ENCODE measurements at places on chromosomes 4 and X. TPM values are rescaled to one million over a fixed set of nuclear protein-coding genes. Genes with fewer than 3 reads are reported as not detected.
A peak's percentile ranks its signal among the peaks of the same experiment; 100 is the strongest.

GPC3 gene
- 4.5 TPM for total RNA-seq

DNA sequence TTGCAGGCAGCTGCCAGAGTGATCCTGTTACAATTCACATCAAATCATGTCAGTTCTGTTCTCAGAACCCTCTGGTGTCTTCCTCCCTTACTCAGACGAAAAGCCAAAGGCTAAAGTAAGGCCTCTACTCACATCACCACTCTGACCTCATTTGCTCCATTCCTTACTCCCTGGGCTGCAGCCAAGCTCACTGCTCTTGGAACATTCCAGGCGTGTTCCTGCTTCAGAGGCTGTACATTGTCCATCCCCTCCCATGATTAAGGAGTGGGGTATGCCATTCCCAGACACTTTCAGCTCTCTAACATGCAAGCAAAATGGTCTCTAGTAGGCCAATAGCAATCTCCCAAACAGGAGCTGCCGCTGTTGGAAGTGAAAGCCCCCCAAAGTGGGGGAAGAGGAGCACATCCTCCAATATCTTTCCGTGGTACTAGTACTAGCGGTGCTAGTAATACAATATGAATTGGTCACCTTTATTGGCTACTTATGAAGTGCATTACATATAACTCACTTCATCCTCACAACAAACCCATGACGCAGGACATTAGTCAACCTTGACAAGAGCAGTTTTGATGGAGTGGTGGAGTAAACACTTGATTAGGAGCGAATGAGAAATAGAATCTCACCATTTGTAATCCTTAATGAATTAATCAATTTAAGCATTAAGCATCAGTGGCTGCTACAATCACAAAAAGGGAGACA, 15.0 kb downstream of the GAB3 start:
- no peaks in the 10 kb centered on the region for H3K36me3 ChIP-seq
- H3K4me1 ChIP-seq = peaks cover 86% of the 10 kb centered on the region
- peak; percentile 57 for DNase-seq
- no peak overlapping the region for H3K4me3 ChIP-seq

DNA sequence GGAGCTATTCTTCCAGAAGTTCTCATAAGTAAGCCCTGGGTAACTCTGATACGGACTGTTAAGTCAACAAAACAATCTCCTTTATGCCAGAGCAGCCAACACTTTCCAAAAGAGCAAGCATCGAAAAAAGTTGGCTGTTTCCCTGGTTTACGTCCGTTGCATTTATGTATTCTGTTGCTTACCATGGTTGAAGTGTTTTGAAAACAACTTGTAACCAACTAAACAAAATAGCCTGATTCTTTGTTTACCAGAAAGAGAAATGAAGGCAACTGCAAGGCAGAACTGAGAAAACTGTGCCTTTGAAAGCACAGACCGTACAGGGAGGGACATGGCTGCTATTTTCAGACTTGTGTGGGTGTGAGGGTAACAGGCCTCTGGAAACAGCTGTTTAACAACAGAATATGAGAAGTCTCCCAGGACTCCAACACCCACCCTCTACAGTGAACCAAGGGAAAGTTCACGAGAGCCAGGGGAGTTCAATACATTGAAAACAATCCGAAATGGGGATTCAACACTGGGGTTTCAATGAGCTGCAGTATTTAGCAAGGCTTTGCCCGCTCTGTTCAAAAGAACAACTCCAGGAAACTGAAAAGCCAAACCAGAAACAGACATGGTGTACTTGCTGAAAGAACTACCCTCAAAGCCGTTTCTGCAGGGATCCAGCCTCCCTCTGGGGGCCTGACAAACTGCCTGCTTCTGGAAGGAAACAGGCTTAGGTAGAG, 95.8 kb upstream of the EGFL6 start:
- no peaks in the 10 kb centered on the region for H3K36me3 ChIP-seq
- H3K4me3 ChIP-seq = no peak overlapping the region
- peaks cover 3% of the 10 kb centered on the region for H3K4me1 ChIP-seq
- DNase-seq = no peak
- H3K27me3 ChIP-seq = no peaks in the 10 kb centered on the region
- H3K27ac ChIP-seq = peak overlapping the region; percentile 80

DNA sequence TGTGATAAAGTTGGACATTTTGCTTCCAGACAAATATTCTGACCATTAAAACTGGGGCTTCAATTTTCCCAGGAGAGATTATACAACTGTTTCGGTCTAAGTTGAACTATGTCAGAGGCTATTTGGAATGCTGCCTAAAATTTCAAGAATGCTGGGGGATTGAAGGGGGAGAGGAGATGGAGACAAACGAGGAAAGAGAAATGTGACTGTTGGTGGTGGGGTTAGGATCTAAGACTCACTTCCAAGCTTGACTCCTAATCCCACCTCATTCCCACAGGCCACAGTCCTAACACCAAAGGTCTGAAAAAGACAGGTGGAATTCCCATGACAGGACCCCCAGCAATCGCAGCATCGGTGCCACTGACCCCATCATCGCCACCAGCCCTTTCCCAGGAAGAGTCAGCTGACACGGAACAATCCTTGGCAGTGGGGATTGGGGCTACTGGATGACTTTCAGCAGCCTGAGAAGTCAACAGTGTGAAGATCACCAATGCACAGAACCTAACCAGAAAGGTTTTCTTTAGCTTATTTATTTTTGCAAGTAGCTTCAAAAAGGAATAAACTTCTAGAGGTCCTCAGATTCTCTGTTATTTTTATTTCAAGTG, 74.0 kb upstream of the PRSS48 start:
- H3K4me1 ChIP-seq = peaks cover 65% of the 10 kb centered on the region
- no peak overlapping the region for H3K4me3 ChIP-seq
- H3K27me3 ChIP-seq = no peaks in the 10 kb centered on the region
- DNase-seq = peak; percentile 22
- peak overlapping the region; percentile 68 for H3K27ac ChIP-seq

BST1 gene
- 5.7 TPM for total RNA-seq

- H3K4me3 ChIP-seq = peak overlapping the region; percentile 62
- H3K27ac ChIP-seq = no peak overlapping the region
- H3K4me1 ChIP-seq = peaks cover 34% of the 10 kb centered on the region
- no peaks in the 10 kb centered on the region for H3K36me3 ChIP-seq
Observed at GRCh38 chr4:55397520-55398321, 2.0 kb downstream of the TMEM165 start.

KLHL2 gene
- total RNA-seq = 10.9 TPM

CT45A1 gene
- total RNA-seq = not detected

- DNase-seq = no peak
- H3K27me3 ChIP-seq = no peaks in the 10 kb centered on the region
- no peaks in the 10 kb centered on the region for H3K36me3 ChIP-seq
- H3K4me3 ChIP-seq = no peak within 1 kb of the TSS
- no peaks in the 10 kb centered on the region for H3K4me1 ChIP-seq
Observed at GRCh38 chrX:88746925-88747324, at the start of gene CPXCR1. CPXCR1 (plus strand) TSS chrX:88747225; CDS start chrX:88753415, 6,190 bp downstream.

- no peak overlapping the region for H3K27ac ChIP-seq
- H3K4me1 ChIP-seq = peaks cover 5% of the 10 kb centered on the region
- H3K36me3 ChIP-seq = no peaks in the 10 kb centered on the region
- no peak overlapping the region for H3K4me3 ChIP-seq
- H3K27me3 ChIP-seq = no peaks in the 10 kb centered on the region
- no peak for DNase-seq
Observed at GRCh38 chr4:100979736-100980135, 367.6 kb downstream of the PPP3CA start.

DNA sequence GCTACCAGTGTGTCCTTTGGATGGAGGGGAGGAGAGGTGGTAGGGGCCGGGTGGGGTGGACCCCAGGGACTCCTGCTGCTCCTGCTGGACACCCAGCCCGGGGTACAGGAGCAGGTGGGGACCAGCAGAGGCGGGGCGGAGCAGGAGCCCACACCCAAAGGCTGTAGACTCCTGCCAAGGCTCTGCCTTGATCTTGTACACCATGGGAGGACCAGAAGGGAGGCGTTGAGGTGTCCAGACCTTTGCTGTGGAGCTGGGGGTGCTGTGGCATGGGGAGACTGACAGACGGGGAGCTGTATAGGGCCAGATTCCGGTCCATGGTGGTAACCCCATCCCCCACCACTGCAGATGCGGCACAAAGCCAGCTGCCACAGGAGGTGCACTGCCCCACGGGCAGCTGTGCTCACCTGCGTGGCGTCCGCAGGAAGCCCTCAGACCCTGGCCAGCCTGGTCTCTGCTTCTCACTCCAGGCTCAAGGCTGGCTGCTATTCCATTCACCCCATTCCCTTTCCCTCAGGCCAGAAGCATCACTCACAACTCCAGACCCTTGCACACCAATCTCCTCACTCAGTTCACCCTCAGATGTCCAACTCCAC, 5.0 kb upstream of the SLC26A1 start:
- H3K27me3 ChIP-seq = peaks cover 73% of the 10 kb centered on the region
- DNase-seq = no peak
- H3K36me3 ChIP-seq = no peaks in the 10 kb centered on the region

SHOX gene
- total RNA-seq = not detected

DNA sequence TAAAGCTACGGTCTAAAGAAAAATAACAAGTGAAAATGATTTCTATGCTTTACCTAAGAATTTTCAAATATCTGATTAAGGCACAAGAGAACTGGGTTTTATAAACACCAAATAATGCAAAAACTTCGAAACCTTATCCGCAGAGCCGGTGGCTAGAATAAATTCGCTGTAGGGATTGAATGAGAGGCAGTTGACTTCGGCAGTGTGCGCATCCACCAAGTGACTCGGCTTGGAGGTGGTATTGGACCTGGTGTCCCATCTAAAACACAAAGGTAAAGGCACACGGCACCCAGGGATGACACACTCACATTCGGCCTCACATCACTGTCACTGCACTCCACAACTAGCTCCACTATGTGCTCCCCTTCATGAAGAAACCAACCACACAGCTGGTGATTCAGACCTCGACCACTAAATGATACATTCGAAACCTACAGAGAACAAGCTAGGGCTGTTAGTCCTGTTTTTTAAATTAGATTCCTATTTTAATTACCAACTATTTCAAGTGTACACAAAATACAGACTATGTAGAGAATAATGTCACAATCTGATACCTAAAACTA, 17.5 kb downstream of the RBBP7 start:
- H3K27ac ChIP-seq = no peak overlapping the region
- no peak for DNase-seq
- H3K36me3 ChIP-seq = no peaks in the 10 kb centered on the region
- no peaks in the 10 kb centered on the region for H3K27me3 ChIP-seq

DNA sequence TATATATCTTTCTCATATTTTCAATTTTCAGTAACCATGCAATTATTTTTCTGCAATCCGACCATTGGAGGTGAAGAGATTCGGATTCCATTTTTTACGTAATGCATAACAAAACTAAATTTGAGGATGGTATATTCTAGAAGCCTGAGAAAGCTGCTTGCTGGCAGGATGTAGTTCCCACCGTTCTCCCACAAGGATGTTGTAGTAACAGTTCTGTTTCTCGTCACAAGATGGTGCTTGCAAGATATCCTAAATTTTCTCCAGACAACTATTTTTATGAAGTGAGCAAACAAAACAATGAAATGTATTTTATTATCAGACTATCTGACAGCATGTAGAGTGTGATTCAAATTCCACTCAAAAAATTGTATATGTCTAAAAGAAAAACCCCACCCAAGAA, 10.7 kb downstream of the PWWP3B start:
- H3K4me3 ChIP-seq = no peak overlapping the region
- H3K4me1 ChIP-seq = no peaks in the 10 kb centered on the region
- H3K27ac ChIP-seq = no peak overlapping the region
- H3K36me3 ChIP-seq = no peaks in the 10 kb centered on the region
- H3K27me3 ChIP-seq = no peaks in the 10 kb centered on the region
- DNase-seq = no peak

PSAPL1 gene
- not detected for total RNA-seq

- no peak overlapping the region for H3K27ac ChIP-seq
- no peaks in the 10 kb centered on the region for H3K36me3 ChIP-seq
- H3K27me3 ChIP-seq = no peaks in the 10 kb centered on the region
- no peak overlapping the region for H3K4me3 ChIP-seq
- H3K4me1 ChIP-seq = no peaks in the 10 kb centered on the region
Observed at GRCh38 chr4:112063260-112063659, 82.0 kb upstream of the FAM241A start.

- H3K27me3 ChIP-seq = no peaks in the 10 kb centered on the region
- H3K4me1 ChIP-seq = peaks cover 72% of the 10 kb centered on the region
- H3K4me3 ChIP-seq = no peak overlapping the region
- no peak for DNase-seq
- H3K36me3 ChIP-seq = peaks cover 30% of the 10 kb centered on the region
- no peak overlapping the region for H3K27ac ChIP-seq
Observed at GRCh38 chr4:128832243-128832625, 22.7 kb downstream of the JADE1 start.

- no peaks in the 10 kb centered on the region for H3K27me3 ChIP-seq
- no peak for DNase-seq
- H3K27ac ChIP-seq = no peak overlapping the region
- no peak overlapping the region for H3K4me3 ChIP-seq
- peaks cover 23% of the 10 kb centered on the region for H3K36me3 ChIP-seq
Observed at GRCh38 chr4:37867102-37867501, 23.8 kb upstream of the TBC1D1 start.

DNA sequence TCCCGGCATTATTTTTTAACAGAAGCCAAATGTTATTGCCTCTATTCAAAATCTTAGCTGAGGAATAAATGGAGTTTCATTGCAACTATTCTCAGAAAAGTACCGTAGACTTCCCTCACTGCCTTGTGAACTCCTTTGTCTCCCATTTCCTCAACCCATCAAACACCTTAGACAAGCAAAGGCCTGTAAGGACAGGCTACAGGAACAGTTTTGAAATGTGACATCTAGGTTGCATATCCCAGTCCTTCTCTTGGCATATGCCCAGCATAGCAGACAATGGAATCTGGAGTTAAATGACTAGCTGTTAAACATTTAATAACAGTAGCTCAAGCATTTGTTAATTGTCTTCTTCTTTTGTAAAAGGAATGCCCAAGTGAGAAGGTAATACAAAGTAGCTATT, 1371.7 kb downstream of the STIM2 start:
- no peak overlapping the region for H3K27ac ChIP-seq
- H3K4me1 ChIP-seq = no peaks in the 10 kb centered on the region
- H3K27me3 ChIP-seq = no peaks in the 10 kb centered on the region
- DNase-seq = no peak
- no peak overlapping the region for H3K4me3 ChIP-seq

GRCh38 chr4:120616041-120616440, 306.5 kb downstream of the PRDM5 start:
- DNase-seq = no peak
- H3K27ac ChIP-seq = no peak overlapping the region
- H3K4me1 ChIP-seq = no peaks in the 10 kb centered on the region

DNA sequence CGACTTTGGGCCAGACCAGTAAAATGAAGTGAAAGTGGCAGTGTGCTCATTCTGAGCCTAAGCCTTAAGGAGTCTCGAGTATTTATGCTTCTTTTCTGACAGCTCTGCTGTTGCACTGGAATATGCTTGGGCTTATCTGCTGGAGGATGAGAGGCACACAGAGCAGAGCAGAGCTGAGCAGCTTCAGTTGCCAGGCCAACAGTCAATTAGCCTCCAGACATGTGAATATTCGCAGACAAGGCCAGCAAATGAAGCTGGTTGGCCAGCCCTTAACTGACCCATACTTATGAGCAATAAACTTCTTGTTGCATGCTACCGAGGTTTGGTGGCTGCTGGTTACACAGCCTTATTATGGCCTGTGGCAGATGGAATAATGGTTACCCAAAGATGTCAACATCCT, 203.0 kb upstream of the GEMIN8 start:
- no peak overlapping the region for H3K27ac ChIP-seq
- no peak overlapping the region for H3K4me3 ChIP-seq
- DNase-seq = no peak
- no peaks in the 10 kb centered on the region for H3K36me3 ChIP-seq
- no peaks in the 10 kb centered on the region for H3K4me1 ChIP-seq

- no peaks in the 10 kb centered on the region for H3K27me3 ChIP-seq
- no peak for DNase-seq
Observed at GRCh38 chr4:3349116-3349515, 56.3 kb downstream of the RGS12 start.

LAMP2 gene
- 55.2 TPM for total RNA-seq

GLRA2 gene
- total RNA-seq = not detected

Data from heart right ventricle (tissue), 16 donors.